ENCODE measurements at places on chromosomes 6 and 20.

DNA sequence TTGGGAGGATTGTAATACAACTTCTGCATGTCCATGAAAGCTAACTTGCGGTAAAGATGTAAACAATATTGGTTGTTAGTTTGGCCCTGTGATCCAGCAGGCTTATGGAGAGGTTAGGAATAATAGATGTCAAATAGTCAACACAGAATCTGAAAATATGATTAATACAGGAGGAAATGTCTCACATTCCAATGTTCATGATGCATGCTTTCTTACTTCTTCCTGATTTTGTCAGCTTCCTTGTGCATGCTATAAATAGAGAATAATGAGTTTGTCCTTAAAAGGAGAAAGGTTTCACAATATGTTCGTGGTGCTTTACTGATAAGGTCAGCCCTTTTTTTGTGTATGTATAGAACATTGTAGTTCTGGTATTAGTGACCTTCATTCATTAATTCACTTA is 136.7 kb downstream of the MMUT start:
- DNase-seq, result no peak
- H3K27ac ChIP-seq, result no peak overlapping the region
- H3K4me3 ChIP-seq, result no peak overlapping the region
- no peaks in the 10 kb centered on the region for H3K4me1 ChIP-seq

- no peak overlapping the region for H3K27ac ChIP-seq
- no peak overlapping the region for H3K4me3 ChIP-seq
- no peak for DNase-seq
- H3K4me1 ChIP-seq, result no peaks in the 10 kb centered on the region
- no peaks in the 10 kb centered on the region for H3K27me3 ChIP-seq
Observed at GRCh38 chr6:3793545-3793944, 42.0 kb upstream of the PXDC1 start.

DNA sequence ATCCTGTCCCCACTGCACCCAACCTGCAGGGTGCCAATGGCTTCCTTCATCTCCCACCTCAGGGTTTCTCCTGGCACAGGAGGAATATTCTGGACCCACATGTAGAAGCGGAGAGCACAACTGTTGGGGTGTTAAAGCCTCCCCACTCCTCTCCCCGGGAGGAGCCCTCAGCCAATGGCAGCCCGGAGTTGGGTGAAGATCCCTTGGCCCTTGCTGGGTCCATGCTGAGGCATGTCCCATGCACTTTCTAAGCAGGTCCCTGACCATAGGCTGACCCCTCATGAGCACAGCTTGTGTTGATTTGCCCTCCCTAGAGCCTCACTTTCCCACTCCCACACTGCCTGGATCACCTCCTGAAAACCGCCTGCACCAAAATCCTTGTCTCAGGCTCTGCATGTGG is 97.2 kb upstream of the PMEPA1 start:
- no peak overlapping the region for H3K4me3 ChIP-seq
- H3K36me3 ChIP-seq, result no peaks in the 10 kb centered on the region
- no peak for DNase-seq

- no peaks in the 10 kb centered on the region for H3K4me1 ChIP-seq
- H3K4me3 ChIP-seq, result peak overlapping the region; percentile 32
- DNase-seq, result no peak
- H3K36me3 ChIP-seq, result no peaks in the 10 kb centered on the region
Observed at GRCh38 chr6:32191696-32192607, 491 bp downstream of the GPSM3 start.

DNA sequence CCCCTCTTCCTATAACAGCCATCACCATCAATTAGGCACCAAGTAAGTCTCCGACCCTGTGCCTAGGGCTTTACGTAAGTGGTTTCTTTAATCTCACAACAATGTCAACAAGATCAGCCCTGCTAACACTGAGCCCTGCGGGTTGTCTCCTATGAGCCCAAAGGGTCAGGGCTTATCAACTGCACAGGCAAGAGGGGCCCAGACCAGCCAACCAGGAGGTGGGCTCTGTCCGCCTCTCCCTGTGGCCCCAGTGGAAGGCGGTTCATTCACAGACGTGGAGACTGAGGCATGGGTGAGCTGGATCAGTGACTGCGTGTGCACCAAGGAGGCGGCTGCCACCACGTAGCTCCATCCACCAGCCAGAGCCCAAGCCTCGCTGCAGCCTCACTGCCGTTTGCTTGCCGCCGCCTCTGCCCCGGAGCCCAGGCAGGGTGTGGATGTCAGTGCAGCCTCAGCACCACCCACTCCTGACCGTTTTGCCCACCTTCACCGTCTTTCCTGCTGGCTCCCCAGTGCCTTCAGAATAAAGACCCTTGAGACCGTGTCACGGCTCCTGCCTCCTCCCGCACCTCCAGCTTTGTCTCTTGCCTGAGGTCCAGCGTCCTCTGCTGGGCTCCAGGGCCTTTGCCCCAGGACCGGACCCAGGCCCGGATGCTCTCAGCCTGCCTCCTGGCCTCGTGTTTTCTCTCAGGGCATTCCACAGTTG is 78.7 kb downstream of the DLL1 start:
- no peaks in the 10 kb centered on the region for H3K36me3 ChIP-seq
- DNase-seq, result peak; percentile 4
- H3K4me1 ChIP-seq, result no peaks in the 10 kb centered on the region
- no peak overlapping the region for H3K4me3 ChIP-seq
- peaks cover 11% of the 10 kb centered on the region for H3K27me3 ChIP-seq
- no peak overlapping the region for H3K27ac ChIP-seq

- no peaks in the 10 kb centered on the region for H3K4me1 ChIP-seq
- H3K36me3 ChIP-seq, result no peaks in the 10 kb centered on the region
- no peaks in the 10 kb centered on the region for H3K27me3 ChIP-seq
- no peak for DNase-seq
Observed at GRCh38 chr6:113651120-113651519, 206.0 kb upstream of the MARCKS start.

GRCh38 chr6:22819209-22819608 is 249.8 kb downstream of the HDGFL1 start:
- no peaks in the 10 kb centered on the region for H3K27me3 ChIP-seq
- DNase-seq, result no peak
- H3K4me3 ChIP-seq, result no peak overlapping the region

- H3K4me1 ChIP-seq, result peaks cover 5% of the 10 kb centered on the region
- H3K36me3 ChIP-seq, result no peaks in the 10 kb centered on the region
- no peaks in the 10 kb centered on the region for H3K27me3 ChIP-seq
Observed at GRCh38 chr6:43129434-43130194, 41.5 kb upstream of the SRF start.

GRCh38 chr6:3380344-3381232 is 76.3 kb downstream of the SLC22A23 start:
- H3K36me3 ChIP-seq, result no peaks in the 10 kb centered on the region
- H3K4me3 ChIP-seq, result no peak overlapping the region
- H3K27ac ChIP-seq, result peak overlapping the region; percentile 95
- H3K4me1 ChIP-seq, result no peaks in the 10 kb centered on the region

GRCh38 chr6:150606647-150607328 is 7.1 kb downstream of the PLEKHG1 start:
- no peaks in the 10 kb centered on the region for H3K4me1 ChIP-seq
- no peaks in the 10 kb centered on the region for H3K27me3 ChIP-seq
- no peak overlapping the region for H3K4me3 ChIP-seq

GRCh38 chr20:52747845-52748284 is 224.3 kb upstream of the TSHZ2 start:
- no peaks in the 10 kb centered on the region for H3K36me3 ChIP-seq
- H3K4me1 ChIP-seq, result no peaks in the 10 kb centered on the region
- peak overlapping the region; percentile 38 for H3K27ac ChIP-seq
- H3K27me3 ChIP-seq, result no peaks in the 10 kb centered on the region

- no peak overlapping the region for H3K27ac ChIP-seq
- no peaks in the 10 kb centered on the region for H3K4me1 ChIP-seq
- H3K4me3 ChIP-seq, result no peak overlapping the region
- no peaks in the 10 kb centered on the region for H3K27me3 ChIP-seq
- no peaks in the 10 kb centered on the region for H3K36me3 ChIP-seq
Observed at GRCh38 chr6:100999034-100999597, 118.0 kb upstream of the ASCC3 start.

DNA sequence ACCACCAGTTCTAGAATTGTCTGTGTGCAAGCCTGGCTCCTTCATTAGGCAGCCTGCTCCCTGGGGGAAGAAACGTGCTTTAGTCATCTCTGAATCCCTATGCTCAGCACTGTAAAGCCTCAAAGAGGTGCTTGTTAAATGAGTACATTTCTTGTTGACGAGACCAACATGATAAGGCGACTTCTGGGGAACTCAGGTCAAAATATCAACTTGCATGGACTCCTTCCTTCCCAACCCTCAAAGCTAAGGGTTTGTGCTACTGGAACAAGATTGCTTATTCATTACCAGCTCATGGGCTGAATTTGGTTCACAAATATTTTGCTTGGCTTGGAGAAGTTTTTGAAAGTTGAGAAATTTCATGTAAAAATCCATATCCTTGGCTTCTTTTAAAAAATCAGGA is 10.6 kb downstream of the KCNG1 start:
- no peak overlapping the region for H3K27ac ChIP-seq
- no peaks in the 10 kb centered on the region for H3K4me1 ChIP-seq
- no peaks in the 10 kb centered on the region for H3K36me3 ChIP-seq
- no peak overlapping the region for H3K4me3 ChIP-seq
- DNase-seq, result no peak
